ENCODE measurements at places on chromosomes 5 and 9.

DNA sequence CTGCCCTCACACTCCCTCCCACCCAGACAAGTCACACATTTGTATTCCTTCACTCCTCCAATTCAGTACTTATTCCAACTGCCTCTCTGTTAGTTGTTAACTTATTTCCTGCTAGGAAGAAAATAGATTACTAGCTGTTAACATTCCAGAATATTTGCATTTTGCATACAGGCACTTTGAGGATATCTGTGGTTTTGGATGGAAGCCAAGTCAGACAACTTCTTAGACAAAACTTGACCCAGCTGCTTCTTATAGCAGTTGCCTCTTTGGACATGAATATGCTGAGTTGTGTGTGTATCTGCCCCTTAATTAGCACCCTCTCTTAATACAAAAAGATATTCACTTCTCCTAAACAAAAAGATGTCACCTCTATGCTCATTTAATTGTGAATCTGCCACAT lies 1280.6 kb upstream of the ACO1 start:
- DNase-seq, result no peak

- DNase-seq, result no peak
These were observed 695.1 kb downstream of the TAF11L14 start for GRCh38 chr5:18329328-18329727.

GRCh38 chr9:14212077-14212476 lies 101.9 kb downstream of the NFIB start:
- DNase-seq, result no peak

GRCh38 chr5:157271740-157272271 lies 5.9 kb downstream of the CYFIP2 start:
- no peak for DNase-seq

DNA sequence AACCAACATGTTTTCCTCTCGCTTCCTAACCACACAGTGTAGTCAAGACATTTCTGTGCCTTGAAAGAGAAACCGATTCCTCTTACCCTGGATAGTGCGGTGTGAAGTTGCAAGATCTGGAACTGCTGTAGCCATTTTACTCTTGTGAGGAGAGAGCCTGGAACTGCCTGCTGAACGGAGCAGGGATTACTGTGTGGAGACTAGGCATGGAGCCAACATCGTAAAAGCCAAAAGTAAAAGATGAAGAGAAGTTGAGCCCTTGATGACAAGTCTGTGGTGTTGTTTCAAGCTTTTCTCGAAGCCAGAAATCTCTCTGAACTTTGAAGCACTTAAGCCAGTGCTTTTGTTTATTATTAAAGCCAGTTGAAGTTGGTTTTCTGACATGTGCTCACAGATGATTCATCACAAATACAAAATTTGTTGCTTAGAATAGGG lies 110.1 kb upstream of the GRIN3A start:
- DNase-seq, result no peak

GRCh38 chr9:96062854-96063253 lies 187.4 kb downstream of the ERCC6L2 start:
- DNase-seq, result no peak

DNA sequence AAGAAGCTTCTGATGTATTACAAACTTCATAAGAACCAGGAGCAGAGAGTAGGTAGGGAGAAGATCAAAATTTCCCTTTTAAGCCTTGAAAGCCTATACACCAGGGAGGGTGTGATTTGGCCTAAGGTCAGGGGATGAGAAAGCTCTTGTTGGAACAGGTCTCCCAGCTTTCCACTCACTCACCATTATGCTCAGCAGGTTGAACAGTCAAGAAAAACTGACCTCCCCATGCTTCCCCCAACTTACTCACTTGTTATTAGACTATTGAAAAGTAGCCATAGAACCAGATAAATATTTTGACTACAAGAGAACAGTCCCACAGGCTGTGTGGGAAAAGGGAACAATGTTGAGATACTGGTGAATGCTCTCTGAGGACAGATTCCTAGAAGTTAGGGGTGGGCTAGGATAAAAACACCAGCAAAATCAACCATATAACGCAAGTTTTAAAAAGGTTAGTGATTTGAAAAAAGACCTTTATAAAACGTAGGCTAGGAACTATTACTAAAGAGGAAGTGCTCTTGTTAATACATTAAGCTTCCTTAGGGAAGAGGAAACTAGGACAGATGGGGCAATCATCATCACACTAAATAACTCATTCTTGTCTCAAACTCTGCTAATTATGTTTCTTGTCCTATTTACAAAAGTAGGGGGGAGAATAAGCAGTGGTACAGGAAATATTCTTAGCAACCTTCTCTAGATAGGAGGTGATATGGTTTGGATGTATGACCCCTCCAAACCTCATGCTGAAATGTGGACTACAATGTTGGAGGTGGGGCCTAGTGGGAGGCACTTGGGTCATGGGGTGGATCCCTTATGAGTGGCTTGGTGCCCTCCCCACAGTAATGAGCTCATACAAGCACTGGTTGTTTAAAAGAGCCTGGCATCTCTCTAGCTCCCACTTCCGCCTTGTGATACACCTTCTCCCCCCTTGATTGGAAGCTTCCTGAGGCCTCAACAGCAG lies 31.0 kb downstream of the PCDHGC5 start:
- no peak for DNase-seq

- no peak for DNase-seq
These were observed 293.0 kb downstream of the KCTD16 start for GRCh38 chr5:144463481-144464223.

DNA sequence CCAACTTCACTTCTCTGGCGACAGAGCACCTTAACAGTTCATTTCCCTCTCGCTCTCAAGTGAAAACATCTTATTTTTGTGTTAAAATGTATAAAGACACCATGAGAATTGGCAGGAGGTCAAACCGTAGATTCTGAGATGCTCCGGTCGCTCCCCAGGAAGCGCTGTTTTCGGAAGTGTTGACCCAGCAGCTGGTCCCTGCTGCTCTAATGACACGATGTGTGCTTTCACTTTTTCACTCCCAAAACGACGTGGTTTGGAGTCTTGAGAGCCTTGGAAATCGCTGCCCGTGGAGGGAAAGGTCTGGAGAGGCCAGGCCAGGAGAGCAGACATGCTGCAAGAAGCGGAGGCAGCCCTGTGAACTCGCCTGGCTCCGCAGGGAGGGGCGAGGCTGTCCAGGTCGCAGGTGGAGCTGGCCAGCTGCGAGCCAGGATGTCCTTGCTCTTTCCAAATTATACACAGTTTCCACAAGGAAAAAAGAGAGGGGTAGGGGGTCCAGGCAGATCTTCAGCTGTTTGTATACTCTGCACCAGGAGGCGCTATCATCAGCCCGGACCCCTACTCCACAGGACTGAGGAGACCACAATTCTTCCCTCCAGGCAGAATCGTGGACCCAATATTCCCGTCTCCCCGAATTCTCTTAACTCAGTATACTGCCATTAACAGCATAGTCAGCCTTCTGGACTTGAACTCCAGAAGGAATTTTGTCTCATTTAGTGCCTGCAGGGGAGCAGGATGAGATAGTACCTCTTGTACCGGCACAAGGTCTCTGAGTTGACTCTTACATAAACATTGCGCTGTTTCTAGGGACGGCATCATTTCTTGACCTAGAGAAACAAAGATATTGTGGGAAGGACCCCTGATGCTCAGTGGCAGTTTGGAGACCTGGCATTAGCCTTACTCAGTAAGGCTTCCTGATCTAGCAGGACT lies 248.6 kb upstream of the ANKRD55 start:
- DNase-seq, result no peak

DNA sequence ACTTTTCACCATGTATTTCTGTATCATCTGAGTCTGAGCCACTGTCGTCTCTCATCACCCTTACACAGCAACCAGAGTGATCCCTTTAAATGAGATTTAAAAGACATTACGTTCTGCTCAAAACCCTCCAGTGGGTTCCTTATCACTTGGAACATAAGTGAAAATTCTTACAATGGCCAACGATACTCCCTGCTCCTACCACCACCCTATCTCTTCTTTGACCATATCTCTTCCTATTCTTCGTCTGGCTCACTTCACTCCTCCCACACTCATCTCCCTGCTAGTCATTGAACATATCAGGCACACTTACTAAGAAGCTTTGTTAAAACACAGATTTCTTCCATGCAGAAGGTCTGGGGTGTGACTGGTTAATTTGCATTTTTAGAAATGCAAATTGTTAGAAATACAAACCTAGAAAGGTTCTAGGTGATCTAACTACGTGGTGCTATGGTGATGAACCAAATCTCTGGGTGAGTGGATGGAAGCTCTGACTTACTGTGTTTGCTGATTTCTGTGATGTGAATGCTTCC lies 166.6 kb upstream of the CD180 start:
- no peak for DNase-seq

GRCh38 chr5:96336351-96336985 lies 96.6 kb downstream of the PCSK1 start:
- DNase-seq, result no peak

Measured in chondrocyte (in vitro differentiated cells).